NCI-H2081 treated with DMSO at 0.1 percent for 48 hours (cell line): ENCODE measurements at places on chromosomes 4 and X.

DNA sequence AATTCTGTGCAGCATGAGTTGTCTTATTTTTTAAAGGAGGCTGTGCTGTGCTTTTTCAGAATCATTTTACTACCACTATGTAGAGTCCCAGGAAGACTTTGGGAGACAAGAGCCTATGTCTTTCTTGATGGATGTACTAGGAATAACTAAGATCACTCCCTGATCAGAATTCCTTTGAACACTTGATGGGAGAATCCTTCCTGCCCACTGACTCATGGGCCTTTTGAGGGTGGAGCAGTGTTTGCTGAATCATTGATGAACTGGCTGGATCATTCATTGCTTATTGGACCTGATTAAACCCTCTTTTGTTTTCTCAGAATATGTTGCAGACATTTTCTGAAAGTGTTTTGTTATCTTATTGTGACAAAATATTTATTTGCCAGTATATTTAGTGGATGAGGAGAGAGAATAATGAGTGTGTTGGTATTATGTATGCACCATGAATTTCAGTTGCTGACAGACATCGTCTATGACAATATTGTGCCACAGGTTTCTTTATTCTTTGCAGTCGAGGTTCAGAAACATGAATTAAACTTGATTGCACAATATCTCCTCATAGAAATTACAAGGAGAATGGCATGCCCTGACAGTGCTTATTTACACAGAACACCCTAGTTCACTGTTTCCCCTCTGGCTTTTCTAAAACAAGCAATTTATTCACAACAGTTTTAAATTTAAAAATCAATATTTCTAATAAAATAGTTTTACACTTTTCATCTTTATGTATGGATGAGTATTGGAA lies 36.3 kb downstream of the POU4F2 start:
- DNase-seq = no peak

- no peak for DNase-seq
Measured at GRCh38 chr4:56051029-56051709, 102.4 kb downstream of the CEP135 start.

DNA sequence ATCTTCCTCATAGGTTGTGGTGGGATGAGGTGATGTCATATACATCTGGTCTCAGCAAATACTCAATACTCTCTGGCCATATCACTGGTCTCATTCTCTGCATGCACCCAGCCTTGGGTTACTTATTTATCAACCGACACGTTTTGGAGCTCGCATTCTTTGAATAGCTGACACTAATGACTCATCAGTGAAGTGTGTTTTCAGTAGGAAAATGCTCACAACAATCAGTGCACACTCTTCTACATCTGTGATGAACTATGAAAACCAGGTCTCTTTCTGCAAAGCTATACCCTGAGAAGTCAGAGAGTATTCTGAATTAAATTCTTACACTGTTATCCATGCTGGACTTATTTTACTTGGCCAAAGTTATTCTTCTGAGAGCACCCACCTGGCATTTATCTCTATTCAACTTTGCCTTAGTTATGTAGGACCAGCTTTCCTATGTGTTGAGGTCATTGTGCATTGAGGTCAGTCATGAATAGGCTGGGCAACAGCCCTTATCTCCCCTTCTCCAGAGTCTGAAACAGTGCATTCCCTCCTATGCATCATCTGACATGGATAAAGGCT lies 58.7 kb upstream of the DHX15 start:
- DNase-seq = no peak

- peak; percentile 33 for DNase-seq
Measured at GRCh38 chr4:47715716-47716416, 122.0 kb downstream of the CORIN start.

GRCh38 chr4:17812801-17813200 lies 2.0 kb downstream of the NCAPG start:
- DNase-seq = no peak

DNA sequence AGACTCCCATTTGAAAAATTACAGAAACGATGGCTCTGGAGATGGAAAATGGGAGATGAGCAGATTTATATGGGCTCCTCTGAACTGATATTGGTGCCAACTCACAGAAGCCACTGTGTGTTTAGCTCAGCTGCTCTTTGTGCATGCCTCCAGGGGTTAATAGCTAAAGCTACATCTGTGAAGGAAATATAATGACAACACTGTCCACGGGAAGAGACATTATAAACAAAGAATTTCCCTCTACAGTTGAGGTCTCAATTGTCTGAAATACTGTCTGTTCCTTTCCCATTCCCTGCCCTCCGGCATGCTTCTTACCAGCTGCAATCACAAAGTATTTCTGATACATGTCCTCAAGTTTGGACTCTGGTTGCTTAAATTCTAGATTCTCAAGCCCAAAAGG lies 40.4 kb downstream of the PPA2 start:
- no peak for DNase-seq

- DNase-seq = no peak
Measured at GRCh38 chr4:19925516-19925915, 326.2 kb upstream of the SLIT2 start.

DNA sequence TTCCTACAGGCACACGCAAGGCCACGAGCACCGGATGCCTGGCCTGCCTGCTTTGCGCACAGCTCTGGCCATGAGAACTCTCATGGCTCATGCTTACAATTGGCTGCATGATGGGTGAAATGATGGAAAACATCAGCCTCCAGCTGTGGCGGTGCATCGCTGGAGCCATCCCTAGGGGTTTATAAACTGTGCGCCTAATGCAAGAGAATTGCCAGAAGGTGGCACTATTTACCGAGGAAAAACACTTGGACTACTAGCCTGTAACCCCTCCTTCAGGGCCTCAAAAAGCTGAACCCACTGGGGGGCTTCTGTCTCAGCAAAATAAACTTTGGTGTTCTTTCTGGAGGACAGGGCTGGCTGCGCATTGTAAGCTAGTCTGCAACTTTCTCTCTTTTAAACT lies 51.9 kb downstream of the PHKA2 start:
- no peak for DNase-seq

- no peak for DNase-seq
Measured at GRCh38 chr4:52861171-52861823, 820 bp upstream of the RASL11B start.

DNA sequence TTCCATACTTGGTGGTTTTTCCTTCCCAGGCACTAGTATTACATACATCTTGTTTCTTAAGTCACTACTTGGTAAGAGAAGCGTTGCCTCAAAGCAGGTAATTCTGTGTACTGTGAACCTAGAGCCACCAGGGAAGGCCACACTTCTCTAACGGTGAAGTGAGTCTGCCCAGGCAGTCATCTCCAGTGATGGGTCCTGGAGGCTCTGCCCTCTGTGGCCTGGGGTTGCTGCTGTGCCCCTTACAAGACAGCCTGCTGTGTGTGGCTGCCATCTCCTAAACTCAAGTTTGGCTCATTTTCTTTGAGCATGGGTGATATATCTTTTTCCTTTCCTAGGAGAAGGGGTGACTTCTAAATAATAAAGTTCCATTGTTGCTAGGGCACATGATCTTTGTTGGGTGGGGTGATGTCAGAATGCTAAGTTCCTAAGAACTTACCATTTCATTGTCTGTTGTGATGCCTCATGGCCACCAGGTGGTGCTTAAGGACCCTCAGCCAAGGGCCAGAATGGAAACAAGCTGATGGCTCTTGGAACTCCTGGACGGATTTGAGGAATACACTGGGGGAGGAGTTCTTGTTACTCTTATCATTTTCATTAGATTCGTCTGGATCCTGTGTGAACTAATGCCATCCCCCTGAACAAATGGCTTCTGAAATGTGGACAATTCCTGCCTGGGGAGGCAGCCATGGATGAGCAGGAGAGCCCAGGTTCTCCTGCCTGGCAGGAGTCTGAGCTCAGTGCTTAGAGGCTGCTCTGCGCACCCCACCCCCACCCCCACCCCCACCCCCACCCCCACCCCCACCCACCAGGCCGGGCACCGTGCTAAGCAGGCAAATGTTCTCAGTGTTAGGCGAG lies 41.1 kb upstream of the WDR1 start:
- peak; percentile 12 for DNase-seq

GRCh38 chrX:136147976-136148375 lies 643 bp downstream of the FHL1 start:
- no peak for DNase-seq

DNA sequence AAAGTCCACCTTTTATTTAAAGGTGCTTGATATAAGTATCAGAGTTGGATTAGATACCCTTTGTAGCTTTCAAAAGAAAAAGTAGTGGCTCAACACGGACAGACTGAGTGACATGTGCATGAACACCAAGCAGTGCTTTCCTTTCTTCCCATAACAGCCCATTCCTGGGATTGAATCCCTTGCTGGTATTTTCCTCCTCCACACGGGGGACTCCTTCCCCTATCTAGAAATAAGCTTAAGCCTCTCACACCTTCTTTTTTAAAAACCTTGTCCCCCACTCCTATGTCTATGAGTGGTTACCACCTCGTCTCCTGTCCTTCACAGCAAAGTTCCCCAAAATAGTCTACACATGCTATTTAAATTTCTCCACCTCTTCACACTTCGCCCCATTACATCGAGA lies 5.1 kb downstream of the AP1S2 start:
- no peak for DNase-seq

DNA sequence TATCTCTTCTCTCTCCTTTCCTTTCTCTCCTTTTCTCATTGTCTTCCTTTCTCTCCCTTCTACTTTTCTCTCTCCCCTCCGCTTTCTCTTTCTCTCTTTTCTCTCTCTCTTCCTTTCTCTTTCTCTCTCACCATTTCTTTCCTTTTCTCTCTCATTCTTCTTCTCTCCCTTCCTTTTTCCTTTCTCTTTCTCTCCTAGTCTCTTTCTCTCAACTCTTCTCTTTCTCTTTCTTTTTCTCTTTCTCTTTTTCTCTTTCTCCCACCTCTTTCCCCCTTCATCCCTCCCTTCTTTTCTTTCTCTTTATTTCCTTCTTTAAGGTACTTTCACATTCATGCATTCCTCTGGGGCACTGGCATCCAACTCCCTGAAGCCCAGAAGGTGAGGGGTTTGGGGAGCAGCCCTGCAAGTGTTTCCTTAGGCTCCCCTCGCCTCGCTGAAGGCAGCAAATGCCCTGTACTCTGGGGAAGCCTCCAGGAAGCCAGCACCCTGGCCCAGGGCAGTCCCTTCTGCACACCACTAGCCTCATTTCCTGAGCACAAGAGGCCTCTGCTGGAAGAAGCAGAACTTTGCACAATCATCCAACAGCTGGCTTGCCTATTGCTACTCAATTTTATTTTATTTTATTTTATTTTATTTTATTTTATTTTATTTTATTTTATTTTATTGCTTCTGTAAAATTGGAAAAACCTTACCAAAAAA lies 124.2 kb downstream of the NFKB1 start:
- DNase-seq = no peak

DNA sequence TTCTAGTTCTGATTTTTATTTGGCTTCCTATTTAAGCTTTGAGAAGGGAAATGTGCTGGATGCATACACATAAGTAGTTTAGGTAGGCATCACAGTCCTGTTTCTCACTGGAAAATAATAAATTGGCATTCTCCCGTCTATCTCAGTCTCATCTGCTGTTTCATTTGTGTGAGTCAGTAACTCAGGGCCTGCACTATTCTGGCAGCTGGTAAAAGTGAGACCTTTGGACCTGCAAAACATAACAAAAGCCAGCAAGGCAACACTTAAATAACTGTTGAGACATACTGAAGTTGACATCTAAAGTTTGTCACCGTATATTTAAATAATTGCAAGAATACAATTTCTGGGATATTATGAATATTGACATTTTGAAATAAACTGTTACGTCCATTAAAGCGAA lies 8.6 kb upstream of the UBQLN2 start:
- no peak for DNase-seq

GRCh38 chrX:103554687-103555424 lies 30.5 kb upstream of the TCEAL4 start:
- no peak for DNase-seq

DNA sequence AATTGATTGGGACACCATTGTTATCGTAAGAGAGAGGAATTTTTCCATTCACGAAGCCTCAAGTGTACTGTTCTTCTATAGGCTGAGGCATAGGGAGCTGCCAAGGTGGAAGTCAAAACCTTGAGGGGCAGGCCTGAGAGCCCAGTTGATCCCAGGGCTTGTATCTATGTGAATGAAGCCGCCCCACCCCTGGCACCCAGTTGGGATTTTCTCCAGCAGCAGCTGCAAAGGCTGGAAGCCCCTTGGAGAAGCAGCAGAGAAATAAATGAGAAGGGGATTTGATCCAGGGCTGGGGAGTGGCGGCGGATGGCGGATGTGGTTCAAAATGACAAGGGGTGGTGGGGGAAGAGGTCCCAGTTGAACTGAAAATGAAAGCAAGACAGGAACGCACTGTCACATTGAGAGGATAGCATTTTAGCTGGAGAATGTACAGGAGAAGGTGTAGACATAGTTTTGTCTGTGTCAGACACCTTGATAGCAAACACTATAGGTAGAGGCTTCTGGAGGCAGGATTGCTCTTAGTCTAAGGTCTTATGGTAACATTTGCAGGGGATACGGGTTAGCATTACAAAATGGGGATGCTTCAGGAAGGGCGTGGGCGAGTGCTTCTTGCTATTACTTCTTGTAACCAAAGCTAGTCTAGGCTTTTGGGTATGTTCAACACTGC lies 32.6 kb downstream of the DOCK11 start:
- no peak for DNase-seq

- no peak for DNase-seq
Measured at GRCh38 chr4:73731968-73732610, 8.3 kb upstream of the CXCL8 start.

DNA sequence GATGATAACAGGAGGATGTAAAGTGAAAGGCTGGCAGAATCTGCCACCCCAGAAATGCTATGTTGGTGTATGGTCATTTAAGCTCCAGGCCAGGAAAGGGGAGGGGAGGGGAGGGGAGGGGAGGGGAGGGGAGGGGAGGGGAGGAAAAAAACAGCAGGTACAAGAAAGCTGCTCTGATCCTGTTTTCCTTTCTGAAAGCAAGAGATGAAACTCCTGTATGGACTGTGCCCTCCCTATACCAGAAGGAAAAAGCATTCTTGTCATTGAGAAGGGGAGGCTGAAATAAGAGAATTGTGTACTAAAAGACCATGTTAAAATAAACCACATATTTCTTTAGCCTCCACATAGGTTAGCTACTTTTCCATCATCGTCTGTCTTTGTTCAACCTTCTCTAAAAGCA lies 179.5 kb downstream of the NLGN4X start:
- DNase-seq = no peak

GRCh38 chrX:122625239-122625638 lies 558.8 kb upstream of the GRIA3 start:
- DNase-seq = no peak

DNA sequence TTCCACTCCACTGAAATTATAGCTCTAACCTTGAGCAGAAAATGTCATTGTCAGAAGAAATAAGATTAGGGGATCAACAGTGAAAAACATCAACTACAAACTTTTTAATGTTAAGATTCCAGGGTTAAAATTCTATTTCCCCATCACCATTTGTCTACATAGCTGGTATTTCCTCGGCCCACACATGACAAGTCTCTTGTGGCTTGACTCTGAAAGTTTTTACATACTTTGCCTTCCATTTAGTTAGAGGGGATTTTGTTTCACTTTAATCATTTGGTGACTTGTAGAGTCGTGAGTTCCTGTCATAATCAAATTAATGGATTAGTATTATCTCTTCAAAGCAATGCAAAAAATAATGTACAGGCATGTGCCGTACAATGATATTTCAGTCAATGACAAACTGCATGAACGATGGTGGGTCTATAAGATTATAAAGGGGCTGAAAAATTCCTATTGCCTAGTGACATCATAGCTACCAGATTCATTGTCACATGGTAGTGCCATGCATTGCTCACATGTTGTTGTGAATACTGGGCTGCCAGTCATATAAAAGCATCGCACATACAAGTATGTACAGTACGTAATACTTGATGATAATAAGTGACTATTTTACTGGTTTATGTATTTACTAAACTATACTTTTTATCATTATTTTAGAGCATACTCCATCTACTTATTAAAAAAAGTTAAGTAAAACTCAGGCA lies 72.0 kb downstream of the ING2 start:
- no peak for DNase-seq
